ENCODE measurements at places on chromosomes 1 and 21. TPM values are rescaled to one million over a fixed set of nuclear protein-coding genes. Genes with fewer than 3 reads are reported as not detected.

Gene SPATA45
- total RNA-seq = not detected

Gene CR1L
- total RNA-seq = not detected

Gene CHRNB2
- not detected for total RNA-seq

Gene SLAMF1
- total RNA-seq = not detected

Gene RNU1-2
- under 0.01 TPM for total RNA-seq

Gene CA6
- not detected for total RNA-seq

Gene BMP8B
- 0.49 TPM for total RNA-seq

Gene SPRR2B
- total RNA-seq = not detected

Gene NR1I3
- not detected for total RNA-seq

Gene CYP4Z1
- total RNA-seq = not detected

Gene BRINP3
- total RNA-seq = 0.25 TPM

Gene PKLR
- not detected for total RNA-seq

Gene LAMC2
- total RNA-seq = 43.6 TPM

Gene PADI1
- total RNA-seq = 2.4 TPM

Gene XCL1
- total RNA-seq = not detected

Gene OR2L5
- not detected for total RNA-seq

Gene CRYBG2
- total RNA-seq = 0.25 TPM

Gene RIPPLY3
- total RNA-seq = 0.51 TPM

Data from mesangial cell (primary cell).